ENCODE measurements at places on chromosomes 7 and 10. TPM values are rescaled to one million over a fixed set of nuclear protein-coding genes. Genes with fewer than 3 reads are reported as not detected.

ATP6V1F gene
- total RNA-seq, result 234 TPM

CTTNBP2 gene
- total RNA-seq, result 0.48 TPM

ADCY1 gene
- 3.1 TPM for total RNA-seq

UTF1 gene
- total RNA-seq, result not detected

MAGI2 gene
- 1.4 TPM for total RNA-seq

ITPRID1 gene
- total RNA-seq, result not detected

LRRC61 gene
- total RNA-seq, result 7.9 TPM

CPA2 gene
- not detected for total RNA-seq

WEE2 gene
- not detected for total RNA-seq

SLC26A5 gene
- total RNA-seq, result not detected

C10orf143 gene
- total RNA-seq, result not detected

CLDN3 gene
- not detected for total RNA-seq

PTPRZ1 gene
- 4.6 TPM for total RNA-seq

ZNF503 gene
- total RNA-seq, result 2.2 TPM

DIP2C gene
- 7.0 TPM for total RNA-seq

BTBD16 gene
- total RNA-seq, result not detected

HOXA5 gene
- total RNA-seq, result 5.6 TPM

TMEM229A gene
- not detected for total RNA-seq

STEAP1 gene
- 30.0 TPM for total RNA-seq

YWHAG gene
- total RNA-seq, result 80.4 TPM

GDF2 gene
- not detected for total RNA-seq

PAPOLB gene
- total RNA-seq, result not detected

SPDYE2B gene
- not detected for total RNA-seq

CTAGE4 gene
- total RNA-seq, result 0.29 TPM

STOX1 gene
- 0.96 TPM for total RNA-seq

LRRC17 gene
- total RNA-seq, result 54.3 TPM

MYPN gene
- total RNA-seq, result 1.8 TPM

ALOX5 gene
- not detected for total RNA-seq

GATA3 gene
- total RNA-seq, result 2.5 TPM

MRC1 gene
- not detected for total RNA-seq

DDX21 gene
- total RNA-seq, result 47.2 TPM

CPEB3 gene
- total RNA-seq, result 0.72 TPM

NUTM2E gene
- not detected for total RNA-seq

MNX1 gene
- 2.0 TPM for total RNA-seq

HMX3 gene
- total RNA-seq, result not detected

EBLN1 gene
- total RNA-seq, result not detected

NAT16 gene
- total RNA-seq, result not detected

Measured in RPMI7951 (cell line).